Small intestine (tissue), 16 donors: ENCODE measurements at places on chromosomes 7 and 10. TPM values are rescaled to one million over a fixed set of nuclear protein-coding genes. Genes with fewer than 3 reads are reported as not detected.

The CRTAC1 gene
- 2.3 TPM for polyA plus RNA-seq

DNA sequence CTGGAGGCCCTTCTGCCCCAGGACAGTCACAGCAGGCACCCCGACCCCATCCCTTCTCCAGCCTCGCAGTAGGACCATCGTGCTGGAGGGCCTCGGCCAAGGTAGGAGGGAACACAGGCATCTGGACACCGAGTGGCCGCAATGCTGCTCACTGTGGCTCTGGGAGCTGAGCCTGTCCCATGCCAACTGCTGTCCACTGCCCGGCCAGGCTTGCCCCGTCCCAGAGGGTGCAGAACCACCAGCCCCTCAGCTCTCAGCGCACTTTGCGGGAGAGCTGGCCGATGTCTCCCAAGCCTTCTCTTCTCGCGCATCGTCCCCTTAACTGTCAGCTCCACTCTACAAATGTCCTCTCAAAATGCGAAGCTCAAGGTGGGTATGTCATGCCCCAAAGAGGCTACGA lies 197.2 kb downstream of the PTPRN2 start:
- DNase-seq, result no peak

The FOXI2 gene
- polyA plus RNA-seq, result 0.19 TPM

The KMT2C gene
- polyA plus RNA-seq, result 5.7 TPM

GRCh38 chr7:22709857-22710256 lies 17.1 kb upstream of the IL6 start:
- no peak for DNase-seq

DNA sequence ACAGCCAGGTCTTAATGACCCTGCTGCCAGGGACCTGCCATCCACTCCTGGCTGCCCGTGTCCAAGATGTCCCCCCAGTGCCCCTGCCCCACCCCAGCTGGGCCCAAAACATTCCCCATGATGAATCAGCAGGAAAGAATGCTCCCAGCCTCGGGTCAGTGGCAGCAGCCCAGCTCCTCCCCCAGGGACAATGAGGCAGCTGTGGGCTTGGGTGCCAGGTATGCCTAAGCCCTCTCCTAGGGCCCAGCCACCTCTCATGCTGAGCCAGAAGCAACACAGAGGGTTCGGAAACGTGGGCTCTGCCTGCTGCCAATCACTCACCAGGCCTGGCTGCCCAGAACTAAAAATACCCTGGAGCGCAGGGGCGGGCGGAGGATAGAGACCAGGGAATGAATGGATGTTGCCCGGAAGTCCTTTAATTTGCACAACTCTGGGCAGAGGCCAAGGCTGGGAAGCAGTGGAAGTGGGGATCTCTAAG lies 1.5 kb upstream of the LOXL4 start:
- peak; percentile 9 for DNase-seq

The XRCC2 gene
- 5.9 TPM for polyA plus RNA-seq

- DNase-seq, result no peak
These were observed 11.5 kb downstream of the SDK1 start for GRCh38 chr7:3312583-3312982.

The CFTR gene
- 51.0 TPM for polyA plus RNA-seq

GRCh38 chr10:96073722-96074121 lies 30.3 kb downstream of the CCNJ start:
- DNase-seq, result no peak

GRCh38 chr10:60943316-60944057 lies 498 bp downstream of the RHOBTB1 start:
- peak; percentile 86 for DNase-seq

The TAF3 gene
- polyA plus RNA-seq, result 5.2 TPM

The ADCYAP1R1 gene
- polyA plus RNA-seq, result 4.4 TPM

The RHBDD2 gene
- 67.0 TPM for polyA plus RNA-seq

The CYP2E1 gene
- polyA plus RNA-seq, result not detected

The METTL27 gene
- 0.94 TPM for polyA plus RNA-seq

DNA sequence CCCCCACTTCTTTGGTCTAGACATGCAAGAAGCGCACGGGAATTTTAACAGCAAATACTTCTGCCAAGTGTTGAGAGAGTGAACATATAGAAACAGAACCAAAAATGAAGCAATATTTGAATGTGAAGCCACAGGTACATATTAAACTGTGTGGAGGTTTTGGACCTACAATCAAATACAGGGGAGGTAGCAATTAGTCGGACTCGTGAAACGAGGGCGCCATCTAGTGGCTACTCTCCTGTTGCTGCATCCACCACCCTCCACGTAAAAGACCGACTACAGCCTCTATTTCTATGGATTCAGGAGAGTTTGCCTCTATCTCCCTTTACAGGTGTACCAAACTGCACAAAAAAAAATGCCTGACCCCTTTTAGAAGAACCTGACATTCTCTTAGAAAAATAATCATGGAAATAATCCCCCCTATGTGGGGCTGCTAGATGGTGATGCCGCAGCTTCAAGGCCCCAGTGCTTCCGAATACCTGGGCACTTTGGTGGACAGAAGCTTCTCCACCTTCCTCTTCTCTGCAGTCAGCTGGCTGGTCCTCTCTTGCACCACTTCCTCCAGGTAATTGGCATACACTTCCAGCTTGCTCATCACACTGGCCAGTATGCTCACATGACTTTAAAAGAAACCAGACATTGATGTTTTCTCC lies 31.7 kb downstream of the TECTB start:
- peak; percentile 76 for DNase-seq

- peak; percentile 11 for DNase-seq
These were observed 75.0 kb downstream of the CPVL start for GRCh38 chr7:29071203-29071874.

The ADAM22 gene
- 0.94 TPM for polyA plus RNA-seq

The ZNF248 gene
- polyA plus RNA-seq, result 1.1 TPM

The AUTS2 gene
- 8.8 TPM for polyA plus RNA-seq

DNA sequence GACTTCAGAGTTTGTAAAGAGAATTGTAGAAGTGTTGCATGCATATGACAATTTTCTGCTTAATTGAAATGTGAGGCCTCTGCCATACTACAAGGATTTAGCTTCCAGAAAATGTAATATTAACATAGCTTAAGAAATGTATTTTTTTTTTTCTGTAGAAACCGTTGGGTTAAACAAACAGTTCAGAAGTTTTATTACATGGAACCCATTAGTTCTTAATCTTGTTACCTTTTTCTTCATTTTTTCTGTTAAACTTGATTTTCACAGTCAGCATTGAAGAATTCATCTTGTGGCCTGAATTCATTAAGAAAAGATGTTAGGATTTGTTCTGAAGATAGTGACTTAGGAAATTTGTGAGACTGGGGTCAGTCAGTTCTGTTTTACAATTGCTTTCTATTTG lies 4.9 kb downstream of the PTEN start:
- DNase-seq, result no peak

DNA sequence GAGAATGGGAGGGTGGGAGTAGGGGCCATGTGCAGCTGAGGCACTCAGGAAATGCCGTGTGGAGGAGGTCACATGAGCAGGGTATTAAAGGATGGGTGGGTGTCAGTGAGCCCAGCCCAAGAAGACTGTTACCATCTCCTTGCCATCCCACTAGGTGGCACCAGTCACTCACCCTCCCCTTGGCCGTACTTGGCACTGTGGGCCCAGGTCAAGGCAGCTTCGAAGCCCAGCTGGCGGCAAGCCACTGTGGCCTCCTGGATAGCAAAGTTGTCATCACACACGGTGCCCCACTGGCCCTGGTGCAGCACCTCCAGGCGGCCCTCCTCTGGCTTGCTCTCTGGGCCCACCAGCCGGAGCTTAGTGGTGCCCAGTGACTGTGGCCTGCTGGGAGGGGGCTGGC lies 5.4 kb downstream of the LOXL4 start:
- DNase-seq, result no peak

The CYP26A1 gene
- not detected for polyA plus RNA-seq

- DNase-seq, result no peak
These were observed 186.7 kb downstream of the CXCL12 start for GRCh38 chr10:44198096-44198779.
